ENCODE measurements at places on chromosomes 4 and X. TPM values are rescaled to one million over a fixed set of nuclear protein-coding genes. Genes with fewer than 3 reads are reported as not detected.

GRCh38 chrX:100447655-100448397, 37.8 kb upstream of the PCDH19 start:
- DNase-seq: peak; percentile 16

DNA sequence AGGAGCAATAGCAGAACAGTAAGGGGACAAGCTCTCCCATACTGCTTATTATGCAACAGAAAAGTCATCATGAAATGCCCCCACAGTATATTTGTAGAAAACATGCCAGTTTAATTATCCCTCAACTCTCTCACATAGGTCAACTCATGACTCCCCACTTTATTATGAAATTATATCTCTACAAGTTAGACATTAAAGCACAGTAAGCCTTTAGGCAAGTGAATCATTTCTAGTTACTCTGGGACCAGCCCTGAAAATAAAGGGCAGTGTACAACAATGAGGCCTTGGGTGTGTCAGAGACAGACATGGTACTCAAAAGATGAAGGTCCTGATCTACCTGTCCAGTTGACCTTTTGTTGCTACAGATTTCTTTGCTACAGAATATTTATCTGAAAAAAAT, 191.9 kb downstream of the FBXW7 start:
- DNase-seq: no peak

- no peak for DNase-seq
Observed at GRCh38 chrX:68147848-68148247, 285.4 kb downstream of the OPHN1 start.

- DNase-seq: no peak
Observed at GRCh38 chr4:108988464-108989195, 225.8 kb upstream of the ETNPPL start.

DNA sequence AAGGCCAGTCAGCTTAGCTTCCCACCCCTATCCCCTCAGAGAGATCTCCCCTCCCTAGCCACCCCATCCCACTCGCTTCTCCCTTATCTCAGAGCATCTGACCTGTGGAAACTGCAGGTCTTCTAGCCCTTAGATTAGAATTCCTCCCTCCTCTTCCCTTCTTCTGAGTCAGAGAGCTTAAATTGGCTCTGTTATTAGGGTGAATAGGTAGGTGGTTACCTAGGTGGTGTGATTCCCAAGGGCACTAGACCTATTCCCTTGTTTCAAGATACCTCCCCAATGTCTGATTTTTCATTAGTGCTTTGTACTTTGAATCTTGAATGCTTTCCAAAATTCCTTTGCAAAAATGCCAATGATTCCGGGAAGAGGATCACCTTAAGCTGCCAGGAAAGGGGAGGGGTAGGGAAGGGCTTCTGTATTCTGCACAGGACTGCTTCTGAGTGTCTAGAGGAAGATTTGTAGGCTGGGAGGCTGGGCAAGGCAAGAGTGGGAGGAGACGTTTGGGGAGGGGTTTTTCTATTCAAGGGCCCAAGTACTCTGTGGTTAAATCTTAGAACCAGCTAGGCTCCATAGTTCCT, 24.5 kb upstream of the MSN start:
- no peak for DNase-seq

- DNase-seq: no peak
Observed at GRCh38 chrX:119655125-119655524, 37.8 kb downstream of the SEPTIN6 start.

GRCh38 chr4:20486433-20486832, 213.8 kb upstream of the PACRGL start:
- peak; percentile 74 for DNase-seq

- no peak for DNase-seq
Observed at GRCh38 chrX:129058405-129058804, 464.9 kb downstream of the SMARCA1 start.

CXorf49 gene
- polyA plus RNA-seq: not detected

All from small intestine (tissue), 16 donors.